ENCODE measurements at places on chromosomes 7 and 10.

- no peak for DNase-seq
Observed at GRCh38 chr10:70950037-70950436, 61.7 kb upstream of the PCBD1 start.

GRCh38 chr7:80934321-80934720 is 15.5 kb upstream of the SEMA3C start:
- no peak for DNase-seq

GRCh38 chr7:134996097-134996550 is 9.8 kb downstream of the AGBL3 start:
- no peak for DNase-seq

GRCh38 chr10:95784279-95784913 is 28.4 kb downstream of the ENTPD1 start:
- no peak for DNase-seq

DNA sequence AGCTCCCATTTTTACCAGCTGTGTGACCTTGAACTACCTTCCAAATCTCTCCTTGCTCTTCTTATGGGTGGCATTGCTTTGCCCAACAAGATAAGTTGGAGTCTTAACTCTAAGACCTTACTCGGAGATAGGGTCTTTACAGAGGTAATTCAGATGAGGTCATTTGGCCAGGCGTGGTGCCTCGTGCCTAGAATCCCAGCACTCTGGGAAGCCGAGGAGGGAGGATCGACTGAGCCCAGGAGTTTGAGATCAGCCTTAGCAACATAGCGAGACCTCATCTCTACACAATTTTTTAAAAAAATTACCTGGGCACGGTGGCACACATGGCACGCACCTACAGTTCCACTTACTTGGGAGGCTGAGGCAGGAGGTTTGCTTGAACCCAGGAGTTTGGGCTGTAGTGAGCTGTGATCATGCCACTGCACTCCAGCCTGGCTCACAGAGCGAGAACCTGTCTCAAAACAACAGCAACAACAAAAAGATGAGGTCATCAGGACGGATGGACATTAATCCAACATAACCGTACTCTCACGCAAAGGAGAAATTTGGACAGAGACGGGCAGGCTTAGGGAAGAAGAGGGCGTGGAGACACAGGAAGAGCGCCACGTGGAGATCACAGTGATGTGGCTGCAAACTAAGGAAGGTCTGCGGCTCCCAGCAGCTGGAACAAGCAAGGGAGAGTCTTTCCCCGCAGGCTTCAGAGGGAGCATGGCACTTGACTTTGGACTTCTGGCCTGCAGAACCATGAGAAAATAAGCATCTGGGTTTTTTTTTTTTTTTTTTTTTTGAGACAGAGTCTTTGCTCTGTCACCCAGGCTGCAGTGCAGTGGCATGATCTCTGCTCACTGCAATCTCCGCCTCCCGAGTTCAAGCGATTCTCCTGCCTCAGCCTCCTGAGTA is 122.3 kb upstream of the CARD11 start:
- DNase-seq: no peak

GRCh38 chr7:20275637-20276036 is 55.1 kb upstream of the ITGB8 start:
- no peak for DNase-seq

DNA sequence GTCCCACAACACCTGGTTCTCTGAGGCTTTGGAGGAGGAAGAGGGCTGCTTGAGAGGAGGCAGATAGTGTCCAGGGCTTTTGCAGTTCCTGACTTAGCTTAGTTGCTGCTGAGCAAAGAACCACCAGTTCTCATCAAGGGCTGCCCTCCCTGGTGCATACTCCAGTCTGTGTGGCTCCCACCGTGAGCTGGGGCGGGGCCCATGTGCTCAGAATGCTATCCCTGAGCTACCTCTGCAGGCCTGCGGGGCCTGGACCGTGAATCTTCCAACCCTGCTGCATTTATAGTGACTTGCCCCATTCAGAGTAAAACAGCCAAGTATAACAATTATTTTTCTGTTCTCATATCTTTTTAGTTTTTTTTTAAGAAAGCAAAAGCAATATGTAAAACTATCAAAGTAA is 49.2 kb downstream of the TACR2 start:
- no peak for DNase-seq

DNA sequence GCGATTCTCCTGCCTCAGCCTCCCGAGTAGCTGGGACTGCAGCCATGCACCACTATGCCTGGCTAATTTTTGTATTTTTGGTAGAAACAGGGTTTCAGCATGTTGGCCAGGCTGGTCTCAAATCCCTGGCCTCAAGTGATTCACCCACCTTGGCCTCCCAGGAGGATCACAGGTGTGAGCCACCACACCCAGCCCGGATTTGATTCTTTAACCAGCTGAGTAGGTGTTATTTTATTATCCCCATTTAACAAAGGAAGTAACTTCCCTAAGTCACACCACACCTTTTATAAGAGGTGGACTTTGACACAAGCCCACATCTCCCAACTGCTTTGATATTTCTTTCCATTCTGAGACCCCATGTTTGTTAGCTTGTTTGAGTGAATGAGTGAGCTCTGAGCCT is 25.0 kb downstream of the SLC25A28 start:
- DNase-seq: no peak

GRCh38 chr7:116595063-116595462 is 70.2 kb downstream of the CAV1 start:
- no peak for DNase-seq

- no peak for DNase-seq
Observed at GRCh38 chr10:60374836-60375235, 14.8 kb downstream of the ANK3 start.
